ENCODE measurements at places on chromosomes 3 and 15. TPM values are rescaled to one million over a fixed set of nuclear protein-coding genes. Genes with fewer than 3 reads are reported as not detected.

DNA sequence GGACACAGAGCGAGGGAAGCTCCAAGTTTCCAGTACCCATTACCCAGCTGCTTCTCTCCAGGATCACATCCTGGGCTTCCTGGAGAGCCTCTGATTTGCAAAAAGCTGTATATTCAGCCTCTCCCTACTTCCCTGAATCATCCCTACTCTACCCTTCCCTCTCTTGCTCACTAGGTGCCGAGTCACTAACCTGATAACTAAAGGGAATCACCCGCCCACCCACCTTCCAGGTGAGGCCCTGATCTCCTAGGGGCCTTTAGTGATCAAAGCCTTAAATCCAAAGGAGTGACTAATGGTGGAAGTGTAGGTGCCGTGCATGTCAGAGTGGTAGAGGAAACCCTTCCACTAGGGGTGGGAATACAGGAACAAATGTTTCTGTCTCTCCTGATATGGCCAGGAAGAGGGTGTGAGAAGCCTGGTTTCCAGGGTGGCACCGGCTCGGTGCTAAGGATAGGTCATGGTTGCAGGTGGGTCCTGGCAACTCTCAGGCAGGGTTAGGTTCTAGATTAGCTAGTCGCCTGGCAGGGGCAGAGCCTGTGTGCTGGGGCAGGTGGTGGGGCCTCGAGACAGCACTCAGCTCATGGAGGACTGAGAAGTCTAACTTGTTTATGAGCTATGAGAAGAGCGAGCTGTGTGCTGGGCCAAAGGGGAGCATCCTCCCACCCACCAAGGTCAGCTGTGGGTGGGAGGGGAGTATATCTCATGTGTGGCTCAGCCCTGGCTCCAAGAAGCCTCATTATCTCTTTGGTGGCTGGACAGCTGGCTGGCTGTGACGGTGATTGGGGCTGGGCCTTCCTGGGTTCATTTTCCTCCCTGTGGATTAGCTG, 10.1 kb downstream of the SEMA7A start:
- DNase-seq: no peak

DNA sequence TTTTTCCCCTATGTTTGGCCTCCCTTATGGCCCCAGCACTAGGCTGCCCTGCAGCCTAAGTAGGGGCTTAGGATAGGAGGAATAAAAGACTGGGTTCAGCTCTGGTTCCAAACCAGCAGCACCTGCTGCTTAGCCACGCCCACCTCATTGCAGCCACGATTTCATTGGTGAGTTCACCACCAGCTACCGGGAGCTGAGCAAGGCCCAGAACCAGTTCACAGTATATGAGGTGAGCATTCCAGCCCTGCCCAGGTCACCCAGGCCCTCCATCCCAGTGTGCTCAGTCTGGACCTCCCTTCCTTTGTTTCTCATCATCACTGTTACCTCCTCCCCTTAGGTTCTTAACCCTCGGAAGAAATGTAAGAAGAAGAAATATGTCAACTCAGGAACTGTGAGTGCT, 11.5 kb downstream of the CPNE9 start:
- DNase-seq: no peak

- DNase-seq: no peak
Observed at GRCh38 chr3:80697291-80697690, 929.5 kb upstream of the ROBO1 start.

GRCh38 chr15:57857871-57858270, 151.4 kb downstream of the POLR2M start:
- DNase-seq: no peak

- DNase-seq: no peak
Observed at GRCh38 chr15:57827021-57827420, 120.5 kb downstream of the POLR2M start.

GRCh38 chr3:55006244-55006676, 78.4 kb upstream of the LRTM1 start:
- DNase-seq: no peak

DNA sequence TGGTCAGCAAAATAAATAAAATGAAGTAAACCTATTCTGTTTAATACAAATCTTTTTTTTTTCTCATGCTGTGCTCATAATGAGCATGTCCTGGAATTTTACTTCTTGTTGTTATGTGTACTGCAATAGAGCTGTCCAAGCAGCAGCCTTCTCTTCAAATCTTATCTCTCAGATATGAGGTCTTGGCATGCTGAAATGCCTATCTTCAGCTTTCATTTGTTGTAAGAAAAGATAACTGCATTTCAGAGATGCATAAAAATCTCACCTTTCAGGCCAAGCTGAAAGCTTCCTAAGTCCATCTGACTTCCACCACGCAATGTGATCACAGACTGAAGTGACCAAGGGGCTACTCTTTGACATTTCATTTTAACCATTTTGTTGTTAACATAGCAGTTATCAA, 43.5 kb upstream of the LRRC3B start:
- DNase-seq: no peak

DNA sequence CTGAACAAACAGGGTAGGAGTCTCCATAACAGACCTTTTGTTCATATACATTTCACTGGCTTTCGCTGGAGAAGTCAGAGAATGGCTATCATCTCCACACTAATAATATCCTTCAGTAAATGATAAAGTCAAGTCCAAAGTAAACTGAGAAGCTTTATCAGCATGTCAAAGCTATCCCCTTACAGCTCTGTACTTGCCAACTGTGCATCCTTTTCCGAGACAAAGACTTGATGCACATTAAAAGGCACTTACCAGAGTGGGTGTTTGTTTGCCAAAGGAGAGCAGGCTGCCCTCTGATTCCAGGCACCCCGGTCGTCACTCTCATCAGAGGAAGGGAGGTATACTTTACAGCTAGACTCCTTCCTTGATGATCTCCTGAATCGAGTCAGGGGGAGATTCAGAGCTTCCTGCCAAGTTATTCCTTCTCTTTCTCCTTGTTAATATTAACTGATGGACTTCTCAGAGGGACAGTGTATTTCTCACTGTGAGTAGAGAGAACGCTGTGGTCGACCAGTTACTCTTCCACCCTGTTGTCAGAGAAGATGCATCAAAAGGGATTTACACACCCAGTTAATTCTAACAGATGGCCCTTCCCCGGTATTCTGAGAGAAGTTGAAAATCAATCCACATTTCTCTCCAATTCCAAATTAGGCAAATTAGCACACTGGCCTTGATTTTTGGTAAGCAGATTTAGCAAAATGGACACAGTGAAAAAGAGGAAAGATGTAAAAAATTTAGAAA, 504.7 kb upstream of the NR2F2 start:
- DNase-seq: no peak

DNA sequence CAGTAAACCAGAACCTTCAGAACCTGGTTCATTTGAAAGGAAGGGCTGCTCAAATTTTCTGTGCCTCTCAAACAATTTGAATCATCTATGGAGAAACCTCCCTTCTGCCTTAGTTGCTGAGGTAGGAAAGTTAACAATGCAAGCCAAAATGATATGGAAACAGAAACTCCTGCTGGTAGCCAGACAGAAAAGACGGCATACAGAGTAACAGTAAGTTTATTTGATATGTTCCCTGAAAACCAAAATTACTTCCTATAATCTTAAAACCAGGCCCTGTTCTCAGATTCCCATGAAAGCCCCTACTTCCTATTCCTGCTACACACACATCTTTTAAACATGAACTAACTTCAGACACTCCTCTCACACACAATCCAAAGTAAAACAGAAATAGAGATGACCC, 86.2 kb downstream of the TBC1D5 start:
- DNase-seq: no peak

DNA sequence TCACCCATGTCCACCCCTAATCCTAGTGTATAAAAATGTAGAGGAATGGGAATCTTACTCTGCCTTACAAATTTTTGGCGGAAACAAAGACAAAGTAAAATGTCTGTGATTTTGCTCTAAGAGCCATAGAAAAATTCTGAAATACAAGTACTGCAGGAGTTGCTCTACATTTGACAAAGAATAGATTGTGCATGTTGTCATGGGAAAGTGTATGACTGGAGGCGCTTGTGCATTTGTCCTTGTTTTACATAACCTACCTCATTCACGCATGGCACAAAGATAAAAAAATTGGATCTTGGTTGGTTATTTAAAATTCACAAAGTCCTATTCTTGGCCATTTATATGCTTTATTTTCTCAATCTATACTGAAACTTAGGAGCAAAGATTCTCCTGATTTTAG, 2.0 kb upstream of the TUSC7 start:
- DNase-seq: no peak

DNA sequence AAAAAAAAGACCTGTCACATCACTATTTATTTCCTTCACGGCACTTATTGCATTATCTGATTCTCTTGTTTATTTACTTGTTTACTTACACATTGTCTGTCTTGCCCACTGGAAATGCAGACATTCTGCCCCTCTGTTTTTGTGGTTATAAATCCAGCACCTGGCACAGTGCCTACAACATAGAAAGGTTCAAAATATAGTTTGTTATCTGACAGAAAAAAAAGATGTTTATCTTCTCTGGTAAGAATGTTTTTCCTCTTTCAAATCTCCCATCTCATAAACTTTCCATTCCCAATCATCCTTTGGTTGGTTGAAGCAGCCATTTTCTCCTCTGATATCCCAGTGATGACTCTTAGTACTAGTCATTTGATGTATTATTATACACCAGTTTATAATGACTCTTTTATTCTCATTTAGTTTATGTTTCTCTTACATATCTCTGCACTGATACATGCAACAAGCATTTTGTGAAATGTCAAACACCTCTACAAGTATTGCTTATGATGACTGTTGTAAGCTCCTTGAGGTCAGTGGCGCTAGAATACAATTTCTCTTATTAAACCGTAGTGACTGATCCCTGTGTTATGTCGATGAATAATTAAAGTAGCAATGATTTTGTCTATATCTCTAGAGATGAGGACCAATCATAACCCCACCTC, 398.4 kb upstream of the TBL1XR1 start:
- no peak for DNase-seq

GRCh38 chr15:60589253-60589652, 110.3 kb upstream of the ICE2 start:
- no peak for DNase-seq

DNA sequence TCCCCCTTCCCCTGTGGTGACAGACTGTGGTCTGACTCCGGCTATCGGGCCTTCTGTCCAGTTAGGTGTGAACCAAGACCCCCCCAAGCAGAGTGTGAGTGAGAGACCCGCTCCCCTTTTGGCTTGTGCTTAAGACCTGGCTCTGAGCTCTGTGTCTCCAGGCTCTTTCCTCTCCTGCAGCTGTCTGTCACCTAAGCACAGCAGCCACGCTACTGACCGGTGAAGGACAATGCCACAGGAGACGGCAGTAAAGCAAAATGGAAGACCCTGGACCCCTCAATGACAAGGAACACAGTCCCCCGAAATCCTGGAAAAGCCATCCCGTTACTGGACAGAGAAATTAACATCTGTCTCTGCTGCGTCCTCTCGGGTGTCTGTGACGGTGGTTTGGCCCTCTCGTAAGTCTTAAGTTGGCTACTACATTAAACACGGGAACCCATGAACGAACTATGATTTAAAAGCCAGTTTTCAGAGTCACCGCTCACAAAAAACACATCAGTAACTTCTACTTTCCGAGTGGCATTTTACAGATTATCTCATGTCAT, 53.7 kb downstream of the CHSY1 start:
- no peak for DNase-seq

The IL5RA gene
- polyA plus RNA-seq: 0.16 TPM

The LNP1 gene
- polyA plus RNA-seq: 0.71 TPM

The RBM5 gene
- polyA plus RNA-seq: 36.9 TPM

The NR1I2 gene
- 1.0 TPM for polyA plus RNA-seq

The ST3GAL6 gene
- polyA plus RNA-seq: not detected
